ENCODE measurements at places on chromosomes 12 and 14. TPM values are rescaled to one million over a fixed set of nuclear protein-coding genes. Genes with fewer than 3 reads are reported as not detected.

The SOX5 gene
- 33.6 TPM for total RNA-seq

The NINJ2 gene
- total RNA-seq: 0.64 TPM

DNA sequence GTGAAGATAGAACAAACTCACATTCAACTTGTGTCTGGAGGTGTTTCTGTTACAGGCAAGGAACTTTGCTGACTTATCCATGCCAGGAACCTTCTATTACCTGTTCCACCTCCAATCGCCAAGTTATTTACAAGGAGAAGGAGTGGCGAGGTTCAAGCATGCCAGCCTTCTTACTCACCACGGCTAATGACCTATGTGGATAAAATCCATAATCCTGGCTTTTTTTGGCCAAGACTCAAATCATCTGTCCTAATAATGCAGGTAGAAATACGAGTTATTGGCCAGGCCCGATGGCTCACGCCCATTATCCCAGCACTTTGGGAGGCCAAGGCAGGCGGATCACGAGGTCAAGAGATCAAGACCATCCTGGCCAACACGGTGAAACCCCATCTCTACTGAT, 241.6 kb downstream of the TMEM132D start:
- no peak for DNase-seq

DNA sequence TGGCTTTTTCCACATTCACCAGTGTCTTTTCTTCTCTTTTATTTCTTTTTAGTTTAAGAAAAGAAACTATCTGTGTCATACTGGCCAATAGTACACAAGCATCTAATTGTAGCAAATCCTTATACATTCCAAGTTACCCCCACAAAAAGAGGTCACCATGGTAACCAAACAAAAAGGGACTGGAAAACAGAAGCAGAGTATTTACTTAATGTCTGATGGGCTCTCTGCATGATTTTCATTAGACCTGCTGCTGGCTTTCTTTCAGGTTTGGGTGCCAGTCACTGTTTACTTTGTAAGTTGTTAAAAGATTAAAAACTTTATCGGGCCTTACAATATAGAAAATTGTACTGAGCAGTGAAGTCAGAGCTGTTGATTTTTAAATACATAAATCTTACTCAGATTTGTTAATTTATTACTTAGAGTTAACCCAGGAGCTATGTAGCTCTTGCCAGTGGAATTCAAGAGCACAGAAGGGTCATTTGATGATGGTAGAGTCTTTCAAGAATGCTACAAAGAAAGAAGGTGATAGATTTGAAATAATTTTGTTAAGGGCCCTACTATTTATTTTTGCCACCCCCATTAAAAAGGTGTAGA, 123.9 kb downstream of the BRMS1L start:
- DNase-seq: no peak

GRCh38 chr14:23697680-23698079, 61.5 kb downstream of the DHRS2 start:
- DNase-seq: no peak

The RPGRIP1 gene
- total RNA-seq: not detected

- no peak for DNase-seq
Measured at GRCh38 chr12:100141998-100142850, 450 bp downstream of the BLTP3B start.

GRCh38 chr14:43706900-43707299, 800.2 kb downstream of the FSCB start:
- DNase-seq: no peak

DNA sequence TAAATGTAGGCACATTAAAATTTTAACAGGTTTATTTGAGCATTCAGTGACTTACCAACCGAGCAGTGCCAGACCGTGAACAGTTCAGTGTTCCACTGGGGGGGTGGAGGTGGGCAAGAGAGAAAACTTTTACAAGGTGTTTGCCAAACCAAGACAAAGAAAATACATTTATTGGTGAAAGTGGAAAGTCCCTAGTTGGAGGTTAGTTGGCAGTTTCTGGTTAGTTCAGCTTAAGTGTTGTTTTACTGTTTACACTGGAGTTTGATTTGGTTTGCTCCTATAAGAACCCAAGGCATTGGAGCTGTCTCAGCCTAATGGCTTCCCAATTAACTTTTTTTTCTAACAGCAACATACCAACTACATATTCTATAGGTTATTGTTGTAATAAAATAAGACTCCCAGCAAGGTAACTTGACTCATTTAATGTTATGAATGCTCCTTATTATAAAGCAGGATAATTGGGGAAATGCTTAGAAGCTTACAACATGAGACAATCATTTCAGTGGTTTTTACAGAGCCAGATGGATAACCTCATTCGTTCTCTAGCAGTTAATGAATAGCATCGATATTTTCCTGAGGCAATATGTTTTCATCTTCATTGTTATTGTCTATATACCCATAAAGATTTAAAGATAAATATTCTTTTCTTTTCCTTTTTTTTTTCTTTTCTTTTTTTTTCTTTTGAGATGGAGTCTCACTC, 115.8 kb downstream of the ETNK1 start:
- DNase-seq: no peak

GRCh38 chr12:104604070-104604994, 147.6 kb downstream of the CHST11 start:
- peak; percentile 69 for DNase-seq

GRCh38 chr14:104927901-104928300, 3.2 kb downstream of the PLD4 start:
- DNase-seq: no peak

The RNF31 gene
- total RNA-seq: 19.2 TPM

DNA sequence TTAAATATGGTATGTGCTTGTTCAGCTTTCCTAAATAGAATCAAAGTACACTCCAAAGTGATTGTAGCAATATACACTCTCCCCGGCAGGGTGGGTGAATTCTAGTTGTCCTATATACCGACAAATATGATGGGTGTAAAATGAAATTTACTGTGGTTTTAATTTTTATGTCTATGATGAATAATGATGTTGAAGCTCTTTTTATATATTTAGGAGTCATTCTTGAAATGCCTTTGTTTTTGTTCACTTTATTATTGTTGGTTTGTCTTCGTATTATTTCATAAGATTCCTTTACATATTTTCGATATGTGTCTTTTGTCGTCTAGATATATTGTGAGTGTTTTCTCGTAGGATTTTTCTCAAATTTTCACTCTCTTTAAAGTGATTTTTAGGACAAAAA, 105.7 kb downstream of the PDE3A start:
- DNase-seq: no peak

GRCh38 chr12:132761032-132761920, at the start of gene ANKLE2:
Gene ANKLE2 (minus strand): TSS chr12:132761832. CDS start chr12:132761798, 34 bp downstream.
- peak; percentile 63 for DNase-seq

DNA sequence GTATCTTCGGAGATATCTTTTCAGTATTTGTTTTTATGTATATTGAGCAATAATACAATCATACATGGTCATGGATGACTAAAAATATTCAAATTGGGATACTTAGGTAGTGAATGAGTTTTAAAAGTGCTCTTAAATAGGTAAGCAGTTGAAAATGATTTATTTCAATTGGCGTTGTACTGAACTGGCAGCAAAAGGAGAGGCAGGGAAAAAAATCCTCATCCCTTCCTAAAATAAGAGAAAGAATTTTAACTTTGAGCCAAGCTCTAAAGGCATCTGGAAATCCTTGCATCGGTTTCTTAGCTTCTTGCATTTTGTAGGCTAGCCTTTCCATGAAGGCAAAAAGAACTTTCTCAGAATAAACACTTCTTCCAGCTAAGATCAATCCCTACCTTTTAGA, 125.2 kb downstream of the MGST1 start:
- no peak for DNase-seq

The MANSC4 gene
- total RNA-seq: 0.20 TPM

- no peak for DNase-seq
Measured at GRCh38 chr14:86115972-86116371, 586.0 kb downstream of the FLRT2 start.

GRCh38 chr12:110345176-110345661, 58.3 kb downstream of the ANAPC7 start:
- no peak for DNase-seq

DNA sequence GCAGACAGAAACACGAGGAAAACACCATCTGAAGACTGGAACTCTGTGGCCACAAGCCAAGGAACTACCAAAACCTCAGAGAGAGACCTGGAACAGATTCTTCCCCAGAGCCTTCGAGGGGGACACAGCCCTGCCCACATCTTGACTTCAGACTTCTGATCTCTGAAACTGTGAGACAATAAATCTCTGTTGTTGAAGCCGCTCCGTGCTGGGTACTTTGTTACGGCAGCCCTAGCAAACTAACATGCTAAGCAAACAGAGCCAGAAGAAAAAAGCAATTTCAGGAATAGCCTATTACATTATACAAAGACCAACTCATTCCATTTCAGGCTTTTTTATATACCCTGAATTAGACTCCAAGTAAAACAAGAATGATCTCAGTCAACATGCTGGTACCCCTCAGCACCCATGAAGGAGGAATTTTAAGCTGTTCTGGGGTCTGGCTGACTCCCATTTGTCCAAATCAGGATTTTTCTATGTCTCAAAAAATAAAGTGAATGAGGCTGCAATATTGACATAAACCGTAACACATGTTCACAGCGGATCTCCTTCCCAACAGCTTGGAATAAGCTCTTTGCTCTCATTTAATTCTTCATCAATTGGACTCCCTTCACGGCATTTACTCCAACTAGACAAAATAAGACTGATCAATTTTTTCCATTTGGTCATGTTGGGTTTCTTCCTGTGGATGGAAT, 190.1 kb downstream of the FOXN3 start:
- peak; percentile 39 for DNase-seq

- DNase-seq: peak; percentile 85
Measured at GRCh38 chr12:132432721-132433577, 57.0 kb upstream of the FBRSL1 start.

The INSM2 gene
- total RNA-seq: not detected

DNA sequence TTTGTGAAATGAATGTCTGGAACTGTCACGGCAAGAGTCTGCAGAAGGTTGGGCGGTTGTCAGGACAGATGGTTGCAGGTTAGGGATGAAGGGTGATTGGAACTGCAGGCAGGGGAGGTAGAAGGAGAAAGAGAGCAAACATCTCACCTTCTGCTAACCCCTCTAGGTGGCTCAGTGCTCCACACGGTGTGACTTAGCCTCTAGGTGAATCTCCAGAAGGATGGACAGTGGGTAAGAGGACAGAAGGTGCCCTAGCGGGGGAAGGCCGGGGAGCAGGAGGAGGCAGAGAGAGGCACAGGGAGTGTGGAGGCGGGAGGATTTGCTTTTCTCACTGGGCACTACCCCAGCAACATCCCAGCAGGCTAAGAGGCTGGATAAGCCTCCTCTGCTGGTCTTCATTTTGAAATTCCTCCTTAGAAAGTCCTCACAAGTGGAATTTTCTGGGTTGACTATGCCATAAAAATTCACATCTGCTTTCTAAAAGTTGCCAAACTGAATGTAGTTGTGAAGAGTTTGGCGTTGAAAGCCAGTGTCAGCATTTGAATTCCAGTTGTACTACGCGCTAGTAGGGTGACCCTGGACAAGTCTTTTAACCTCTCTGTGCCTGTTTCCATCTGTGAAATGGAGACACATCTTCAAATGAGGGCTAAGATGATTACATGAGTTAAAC, 10.7 kb upstream of the GPR68 start:
- DNase-seq: no peak

DNA sequence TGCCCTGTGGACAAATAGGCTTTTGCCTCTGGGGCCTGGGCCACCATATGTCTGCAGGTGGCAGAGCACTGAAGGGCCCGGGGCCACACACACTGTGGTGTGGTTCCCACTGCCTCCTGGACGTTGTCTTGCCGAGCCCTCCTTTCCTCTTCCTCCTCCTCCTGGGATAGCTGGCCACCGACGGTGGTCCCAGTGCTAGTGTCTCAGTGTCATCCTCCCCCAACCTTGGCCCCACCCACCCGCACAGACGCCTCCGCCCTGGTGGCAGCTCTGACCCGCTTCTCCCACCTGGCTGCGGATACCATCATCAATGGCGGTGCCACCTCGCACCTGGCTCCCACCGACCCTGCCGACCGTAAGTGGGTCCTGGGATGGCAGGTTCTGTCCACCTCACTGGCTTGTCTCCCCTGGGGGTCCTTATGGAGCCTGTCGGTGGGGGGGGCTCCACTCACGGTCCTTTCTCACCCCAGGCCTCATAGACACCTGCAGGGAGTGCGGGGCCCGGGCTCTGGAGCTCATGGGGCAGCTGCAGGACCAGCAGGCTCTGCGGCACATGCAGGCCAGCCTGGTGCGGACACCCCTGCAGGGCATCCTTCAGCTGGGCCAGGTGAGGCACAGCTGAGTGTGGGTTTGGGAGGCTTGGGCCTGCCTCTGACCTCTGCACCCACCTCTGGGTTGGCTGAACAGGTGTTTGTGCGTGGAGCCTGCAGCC, 23.5 kb downstream of the HIP1R start:
- no peak for DNase-seq

- no peak for DNase-seq
Measured at GRCh38 chr12:105850103-105850968, 288.4 kb downstream of the NUAK1 start.

The MYO1H gene
- total RNA-seq: 0.12 TPM

The SLC25A47 gene
- total RNA-seq: not detected

The PAX9 gene
- total RNA-seq: not detected

DNA sequence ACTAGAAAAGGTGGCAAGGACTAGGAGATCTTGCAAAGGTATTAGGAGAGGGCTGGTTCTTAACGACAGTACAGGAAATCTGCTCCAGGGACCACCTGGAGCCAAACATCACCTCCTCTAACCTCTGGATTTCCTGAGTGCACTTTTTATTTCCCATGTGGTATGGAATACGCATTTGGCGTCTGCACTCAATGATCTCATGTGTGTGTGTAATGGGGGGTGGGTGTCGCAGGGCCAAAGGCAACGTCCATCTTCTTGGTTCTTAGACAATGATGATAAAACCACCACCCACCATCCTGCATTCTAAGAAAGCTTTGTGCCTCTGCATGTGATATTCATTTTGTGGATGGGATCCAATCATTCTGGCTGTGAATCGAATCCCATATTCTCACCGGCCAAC, 68.8 kb downstream of the CLMN start:
- DNase-seq: no peak

The TTC7B gene
- 37.6 TPM for total RNA-seq

DNA sequence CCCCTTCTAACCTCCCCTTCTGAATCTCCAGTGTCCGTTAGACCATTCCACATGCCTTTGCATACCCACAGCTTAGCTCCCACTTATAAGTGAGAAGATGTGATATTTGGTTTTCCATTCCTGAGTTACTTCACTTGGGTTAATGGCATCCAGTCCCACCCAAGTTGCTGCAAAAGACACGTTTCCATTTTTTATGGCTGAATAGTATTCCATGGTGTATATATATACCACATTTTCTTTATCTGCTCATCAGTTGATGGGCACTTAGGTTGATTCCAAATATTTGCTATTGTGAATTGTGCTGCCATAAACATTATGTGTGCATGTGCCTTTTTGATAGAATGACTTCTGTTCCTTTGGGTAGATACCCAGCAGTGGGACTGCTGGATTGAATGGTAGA, 67.8 kb downstream of the MVK start:
- no peak for DNase-seq

DNA sequence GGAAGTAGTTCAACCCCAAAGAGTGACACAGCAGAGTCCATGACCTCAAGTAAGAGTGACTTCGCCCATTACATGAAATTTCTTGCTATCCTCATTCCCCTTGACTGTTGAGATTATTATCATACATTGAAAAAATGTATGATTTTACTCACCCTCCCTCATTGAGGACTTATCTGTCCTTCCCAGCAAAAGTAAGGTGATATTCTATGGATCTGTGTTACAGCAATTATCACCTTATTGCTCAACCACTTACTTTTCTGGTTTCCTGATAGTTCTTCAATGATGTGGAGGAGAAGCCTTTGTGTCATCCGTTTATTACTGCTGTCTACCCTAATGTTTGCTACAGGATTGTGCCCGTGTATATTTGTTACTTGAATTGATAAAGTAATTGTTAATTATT, 306.2 kb downstream of the TRHDE start:
- no peak for DNase-seq

GRCh38 chr14:72946491-72946890, 20.2 kb downstream of the DCAF4 start:
- no peak for DNase-seq

The RFLNA gene
- 2.8 TPM for total RNA-seq

The C1RL gene
- total RNA-seq: 83.1 TPM
